IgD-negative memory B cell (primary cell): ENCODE measurements at places on chromosomes 6 and 20. TPM values are rescaled to one million over a fixed set of nuclear protein-coding genes. Genes with fewer than 3 reads are reported as not detected.

E2F1 gene
- 0.43 TPM for polyA plus RNA-seq

ECT2L gene
- 0.23 TPM for polyA plus RNA-seq

KIF3B gene
- polyA plus RNA-seq: 6.9 TPM

PRSS16 gene
- polyA plus RNA-seq: 3.2 TPM

EPHA7 gene
- not detected for polyA plus RNA-seq

ESR1 gene
- polyA plus RNA-seq: 1.5 TPM

ERVFRD-1 gene
- polyA plus RNA-seq: not detected

FAM110A gene
- polyA plus RNA-seq: 19.3 TPM

POU3F2 gene
- not detected for polyA plus RNA-seq

PAX1 gene
- not detected for polyA plus RNA-seq

CCN6 gene
- polyA plus RNA-seq: not detected

RNF144B gene
- polyA plus RNA-seq: 6.2 TPM

VNN1 gene
- polyA plus RNA-seq: not detected

PHACTR3 gene
- polyA plus RNA-seq: not detected

DEFB132 gene
- polyA plus RNA-seq: not detected

NOTCH4 gene
- polyA plus RNA-seq: 4.9 TPM

ESF1 gene
- 8.0 TPM for polyA plus RNA-seq

CCN2 gene
- not detected for polyA plus RNA-seq

FOXF2 gene
- polyA plus RNA-seq: not detected

IL17A gene
- not detected for polyA plus RNA-seq

CST1 gene
- polyA plus RNA-seq: not detected

EYA2 gene
- polyA plus RNA-seq: 0.11 TPM

PKIB gene
- polyA plus RNA-seq: not detected

HAO1 gene
- polyA plus RNA-seq: not detected

SNAP91 gene
- not detected for polyA plus RNA-seq

GPANK1 gene
- polyA plus RNA-seq: 24.1 TPM

NELFE gene
- polyA plus RNA-seq: 51.3 TPM

DNAH8 gene
- polyA plus RNA-seq: 0.94 TPM

GSTA1 gene
- polyA plus RNA-seq: not detected

MYT1 gene
- polyA plus RNA-seq: not detected

KIAA0408 gene
- polyA plus RNA-seq: 0.76 TPM

XKR7 gene
- polyA plus RNA-seq: not detected

BPIFB2 gene
- not detected for polyA plus RNA-seq

RAB44 gene
- not detected for polyA plus RNA-seq

TTPAL gene
- polyA plus RNA-seq: 11.3 TPM

CNKSR3 gene
- polyA plus RNA-seq: not detected

PACRG gene
- polyA plus RNA-seq: not detected

TCF21 gene
- polyA plus RNA-seq: not detected
